LHCN-M2 (cell line): ENCODE measurements at places on chromosomes 3 and 15. TPM values are rescaled to one million over a fixed set of nuclear protein-coding genes. Genes with fewer than 3 reads are reported as not detected.

COL6A5 gene
- total RNA-seq, result under 0.01 and 0.34 TPM in 2 replicates

MCTP2 gene
- total RNA-seq, result 0.13 TPM in 1 of 2 replicates, not detected in the other

C3orf70 gene
- total RNA-seq, result 0.06 TPM in 2 replicates

ALG3 gene
- total RNA-seq, result 71.4 and 77.7 TPM in 2 replicates

KLHDC8B gene
- 17.1 and 19.1 TPM in 2 replicates for total RNA-seq

SAXO2 gene
- total RNA-seq, result 0.17 TPM in 1 of 2 replicates, not detected in the other

GRCh38 chr3:125220727-125221429 is 8.3 kb upstream of the SLC12A8 start:
- DNase-seq, result no peak

GRCh38 chr3:97765336-97765735 is 778 bp downstream of the ARL6 start:
- no peak for DNase-seq

- DNase-seq, result no peak
Measured at GRCh38 chr3:132047209-132047608, 12.4 kb upstream of the CPNE4 start.

DNA sequence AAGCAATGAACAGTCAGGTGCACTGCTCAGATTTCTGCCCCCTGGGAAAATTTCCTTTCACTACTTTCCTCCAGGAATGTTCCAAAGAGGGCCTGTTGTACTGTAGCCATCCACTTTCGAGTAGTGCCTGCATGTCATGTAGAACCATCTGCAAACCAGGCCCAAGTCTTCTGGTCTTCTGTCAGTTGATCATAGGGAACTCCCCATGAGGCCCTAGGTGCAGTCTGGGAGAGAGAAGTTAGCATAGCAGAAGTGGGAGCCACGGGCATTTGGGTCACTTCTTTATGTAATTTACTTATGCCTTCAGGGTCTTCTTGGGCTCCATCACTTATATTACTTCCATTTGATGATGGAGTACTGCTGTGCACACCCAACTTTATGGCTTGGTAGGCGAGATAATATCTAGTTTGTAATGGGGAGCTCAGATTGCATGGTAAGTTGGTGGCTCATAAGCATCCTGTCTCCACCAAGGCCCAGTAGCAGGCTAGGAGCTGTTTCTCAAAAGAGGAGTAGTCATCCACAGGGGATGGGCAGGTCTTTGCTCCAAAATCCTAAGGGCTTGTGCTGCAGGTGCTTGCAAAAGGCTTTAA is 151.4 kb downstream of the NFKBIZ start:
- no peak for DNase-seq

- no peak for DNase-seq
Measured at GRCh38 chr15:77544162-77544561, 88.5 kb downstream of the LINGO1 start.

GRCh38 chr3:107992976-107993684 is 97.7 kb downstream of the CD47 start:
- peak; percentile 52 for DNase-seq

DNA sequence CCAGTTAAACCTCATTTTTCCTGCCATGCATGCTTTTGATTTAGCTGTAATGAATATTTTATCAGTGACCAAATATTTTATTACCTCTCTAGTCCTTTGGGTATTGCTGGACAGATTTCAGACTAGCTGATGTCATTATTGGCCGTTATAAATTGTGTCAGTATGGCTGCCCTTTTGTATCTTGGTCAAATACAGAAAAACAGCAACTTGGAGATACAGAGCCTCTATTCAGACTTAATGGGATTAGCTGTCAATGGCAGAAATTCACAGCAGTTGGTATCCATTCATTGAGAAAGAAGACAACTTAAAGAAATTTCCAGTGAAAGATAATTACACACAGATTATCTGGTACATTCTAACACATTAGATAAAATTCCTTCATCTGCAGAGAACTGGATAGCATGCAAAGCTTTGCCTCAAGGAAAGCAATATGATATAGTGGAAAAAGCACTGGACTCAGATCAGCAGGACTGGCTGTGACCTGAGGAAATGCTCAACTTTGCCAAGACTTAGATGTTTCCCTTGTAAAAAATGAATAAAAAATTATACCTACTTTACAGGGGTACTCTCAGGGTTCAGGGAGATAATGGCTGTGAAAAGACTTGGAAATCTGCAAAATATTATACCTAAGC is 20.8 kb downstream of the COL6A6 start:
- no peak for DNase-seq

- DNase-seq, result no peak
Measured at GRCh38 chr3:81778678-81779182, 17.3 kb upstream of the GBE1 start.

DNA sequence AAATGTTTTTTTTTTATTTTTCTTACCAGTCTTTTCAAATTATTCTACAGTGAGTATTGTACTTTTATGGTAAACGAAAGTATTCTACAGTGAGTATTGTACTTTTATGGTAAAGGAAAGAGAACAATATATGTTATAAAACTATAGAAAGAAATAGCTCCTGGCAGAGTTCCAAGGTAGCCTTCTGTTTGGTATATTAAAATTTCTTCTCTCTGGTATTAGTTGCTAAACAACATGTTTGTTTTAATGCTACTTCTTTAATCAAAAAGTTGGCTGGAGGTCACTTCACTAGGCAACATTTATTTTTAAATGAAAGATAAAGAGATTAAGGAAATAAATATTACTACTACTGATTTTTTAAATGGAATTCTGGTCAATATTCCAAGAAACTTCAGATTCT is 108.6 kb upstream of the ARL6 start:
- DNase-seq, result no peak
